ENCODE measurements at places on chromosomes 7 and 10.

- no peak for DNase-seq
These were observed 273.6 kb downstream of the PHTF2 start for GRCh38 chr7:78072201-78072590.

- DNase-seq = no peak
These were observed 37.6 kb downstream of the KCNH2 start for GRCh38 chr7:150940431-150941102.

GRCh38 chr7:91126762-91127161, 137.5 kb upstream of the FZD1 start:
- DNase-seq = no peak

GRCh38 chr7:92584953-92585352, 5.2 kb downstream of the FAM133B start:
- no peak for DNase-seq

- DNase-seq = no peak
These were observed 434 bp upstream of the PLEKHA8 start for GRCh38 chr7:30027740-30028215.

- DNase-seq = no peak
These were observed 60.0 kb upstream of the ORC5 start for GRCh38 chr7:104267701-104268368.

DNA sequence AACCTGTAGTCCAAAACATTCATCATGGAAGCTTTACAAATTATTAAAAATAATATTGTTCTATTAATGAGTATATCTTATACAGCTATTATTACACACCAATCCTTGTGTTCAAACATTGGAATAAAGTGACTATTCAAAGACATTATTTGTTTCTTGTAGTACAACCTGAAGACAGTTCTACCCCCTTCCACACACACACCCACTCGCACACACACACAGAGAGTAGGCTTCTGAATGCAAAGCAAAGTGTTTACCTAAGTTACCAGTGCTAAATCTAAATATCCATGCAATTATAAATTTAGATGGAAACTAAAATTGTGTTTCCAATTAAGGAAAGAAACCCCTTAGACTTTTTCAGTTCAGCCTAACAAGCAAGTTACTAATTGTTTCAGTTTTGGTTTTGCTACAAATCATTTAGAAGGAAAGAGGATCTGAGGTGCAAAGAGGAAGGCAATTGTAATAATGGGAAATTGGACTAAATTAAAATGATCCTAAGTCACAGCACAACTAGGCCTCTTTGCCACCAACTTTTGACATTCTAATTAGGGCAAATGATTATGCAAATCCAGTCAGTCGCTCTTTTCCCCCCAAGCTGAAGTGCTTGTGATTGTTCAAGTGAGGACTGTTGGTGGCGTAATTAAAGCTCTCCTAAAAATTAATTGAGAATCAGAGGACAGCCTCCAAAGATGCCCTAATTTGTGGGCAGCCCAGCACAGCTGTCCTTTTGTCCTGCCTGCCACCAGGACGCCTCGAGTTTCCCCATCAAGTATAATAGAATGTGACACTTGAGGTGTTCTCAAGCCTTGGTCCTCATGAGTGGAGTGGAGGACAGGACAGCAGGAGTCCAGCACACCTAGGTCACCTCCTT, 19.9 kb upstream of the ATOH7 start:
- DNase-seq = no peak

GRCh38 chr10:86321568-86321967, 45.0 kb downstream of the GRID1 start:
- no peak for DNase-seq

DNA sequence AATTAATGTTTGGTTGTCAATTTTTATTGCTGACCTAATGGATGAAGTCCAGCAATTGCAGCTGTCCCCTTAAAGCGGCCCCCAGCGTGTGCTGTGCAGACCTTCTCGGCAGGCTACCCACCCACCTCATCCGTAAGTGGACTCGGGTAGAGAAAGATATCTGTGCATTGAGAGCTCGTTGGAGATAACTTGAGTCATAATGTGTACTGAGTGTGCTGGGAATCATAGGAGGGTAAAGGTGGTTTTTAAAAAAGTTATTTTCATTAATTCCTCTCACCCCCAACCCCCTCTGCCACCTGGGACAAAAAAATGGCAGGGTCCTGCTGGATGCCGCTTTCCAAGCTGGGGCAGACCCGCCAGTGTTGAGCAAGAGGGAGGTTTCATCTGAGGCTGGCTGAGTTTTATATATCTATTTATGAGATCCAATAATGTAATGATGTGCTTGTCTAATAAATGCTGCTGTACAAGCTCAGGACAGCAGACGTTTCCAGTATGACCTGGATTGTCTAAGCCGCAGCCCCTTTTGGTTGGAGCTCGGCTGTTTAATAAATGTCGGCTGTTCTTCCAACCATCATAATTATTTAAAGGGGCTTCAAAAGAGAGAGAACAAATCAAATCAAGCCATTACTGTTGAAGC, 119.1 kb downstream of the NKX6-2 start:
- no peak for DNase-seq

DNA sequence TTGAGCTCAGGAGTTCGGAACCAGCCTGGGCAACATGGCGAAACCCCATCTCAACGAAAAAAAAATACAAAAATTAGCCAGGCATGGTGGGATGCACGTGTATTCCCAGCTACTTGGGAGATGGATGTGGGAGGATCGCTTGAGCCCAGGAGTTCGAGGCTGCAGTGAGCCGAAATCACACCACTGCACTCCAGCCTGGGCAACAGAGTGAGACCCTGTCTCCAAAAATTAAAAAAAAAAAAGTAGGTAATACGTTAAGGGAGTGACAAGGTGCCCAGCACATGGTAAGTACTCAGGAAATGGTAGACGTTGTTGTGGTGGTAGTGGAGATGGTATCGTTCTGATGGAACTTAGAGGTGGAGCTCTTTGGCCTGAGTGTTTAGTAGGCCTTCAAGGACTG, 41.0 kb upstream of the XPNPEP1 start:
- no peak for DNase-seq

- DNase-seq = no peak
These were observed 248.7 kb upstream of the SHH start for GRCh38 chr7:156060925-156061324.

DNA sequence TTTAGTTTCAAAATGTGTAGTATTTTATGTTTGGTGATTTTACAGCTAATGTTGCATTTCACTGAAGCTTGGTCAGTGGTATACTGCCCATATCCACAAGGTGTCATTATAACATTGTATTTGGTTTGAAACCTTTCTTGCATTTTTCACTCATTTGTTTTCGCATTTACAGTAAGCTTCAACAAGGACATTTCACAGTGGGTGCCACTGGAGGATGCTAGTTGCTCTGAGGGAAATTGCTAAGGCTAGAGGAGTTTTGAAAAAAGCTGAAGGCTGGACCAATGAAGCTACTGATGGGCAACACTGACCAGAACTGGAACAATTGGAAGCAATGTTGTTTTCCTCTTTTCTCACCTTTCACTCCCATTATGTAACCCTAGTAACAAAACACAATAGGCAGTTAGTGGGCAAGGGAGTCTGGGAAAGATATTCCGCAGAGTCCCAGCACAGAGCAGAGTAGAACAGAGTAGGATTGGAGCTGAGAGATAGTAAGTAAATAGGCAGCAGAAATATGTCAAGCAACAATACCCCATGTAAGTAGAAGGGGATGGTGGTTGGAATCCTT, 23.6 kb upstream of the SRI start:
- no peak for DNase-seq

DNA sequence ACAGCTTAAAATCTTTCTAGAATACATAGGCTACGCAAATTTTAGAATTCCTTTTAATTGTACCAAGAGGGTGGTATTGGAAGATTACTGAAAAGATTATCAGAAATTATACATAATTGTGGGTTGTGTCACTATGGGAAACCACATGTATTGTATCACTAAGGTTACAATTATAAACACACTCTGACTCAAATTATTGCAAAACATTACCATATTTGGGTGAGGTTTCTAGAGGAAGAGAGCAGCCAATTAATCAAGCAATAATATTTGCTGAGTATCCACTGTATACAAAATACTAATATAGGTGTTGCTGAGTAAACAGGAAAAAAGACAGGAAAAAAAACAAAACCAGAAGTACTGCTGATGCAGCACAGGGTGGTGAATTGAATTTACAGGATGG, 3.1 kb upstream of the CAPZA2 start:
- DNase-seq = no peak

GRCh38 chr10:102726274-102726673, 11.8 kb downstream of the SFXN2 start:
- no peak for DNase-seq

GRCh38 chr7:95427166-95427565, 7.7 kb downstream of the PON2 start:
- DNase-seq = no peak

- DNase-seq = no peak
These were observed 39.6 kb downstream of the STAM start for GRCh38 chr10:17683541-17683940.

- no peak for DNase-seq
These were observed 42.9 kb downstream of the CCDC3 start for GRCh38 chr10:12958546-12959110.

GRCh38 chr7:135678612-135679575, 16.6 kb downstream of the STMP1 start:
- DNase-seq = no peak

DNA sequence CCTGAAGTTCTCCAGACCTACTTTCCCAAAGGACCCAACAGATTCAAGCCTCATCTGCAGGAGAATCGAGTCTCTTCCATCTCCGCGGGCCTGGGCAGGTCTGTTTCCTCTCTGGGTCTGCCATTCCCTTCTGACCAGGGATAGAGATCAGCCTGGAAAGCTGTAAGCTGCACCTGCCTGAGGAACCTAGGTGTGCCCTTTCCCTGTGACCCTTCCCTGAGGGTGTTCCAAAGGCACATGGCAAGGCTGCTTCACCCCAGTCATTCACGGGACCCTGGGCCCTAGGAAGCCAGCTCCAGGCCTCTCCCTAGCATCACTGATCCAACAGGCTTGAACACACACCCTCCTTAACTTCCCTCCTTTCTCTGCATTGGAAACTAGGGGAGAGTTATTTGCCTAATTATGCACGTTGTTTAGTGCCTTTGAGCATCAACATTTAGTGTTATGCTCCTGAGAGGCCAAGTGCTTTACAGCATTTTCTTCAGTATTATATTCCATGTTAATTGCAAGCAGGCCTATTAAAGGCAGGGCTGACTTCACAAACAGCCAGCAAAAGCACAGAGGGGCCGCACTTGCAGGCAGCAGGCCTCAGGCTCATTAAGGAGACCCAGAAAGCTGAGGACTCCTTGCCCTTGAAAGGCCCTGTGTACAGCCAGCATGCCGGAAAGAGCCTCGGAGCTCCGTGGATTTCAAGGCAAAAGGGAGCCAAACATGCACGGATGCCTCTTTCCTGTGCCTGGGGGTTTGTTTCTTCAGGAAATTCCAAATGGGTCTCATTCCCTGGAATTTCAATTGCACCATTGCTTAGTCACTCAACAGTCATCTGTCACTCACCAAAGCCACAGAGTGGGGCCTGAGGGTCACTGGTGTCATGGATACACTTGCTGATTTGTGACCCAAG, 91.0 kb upstream of the FAM20C start:
- no peak for DNase-seq

DNA sequence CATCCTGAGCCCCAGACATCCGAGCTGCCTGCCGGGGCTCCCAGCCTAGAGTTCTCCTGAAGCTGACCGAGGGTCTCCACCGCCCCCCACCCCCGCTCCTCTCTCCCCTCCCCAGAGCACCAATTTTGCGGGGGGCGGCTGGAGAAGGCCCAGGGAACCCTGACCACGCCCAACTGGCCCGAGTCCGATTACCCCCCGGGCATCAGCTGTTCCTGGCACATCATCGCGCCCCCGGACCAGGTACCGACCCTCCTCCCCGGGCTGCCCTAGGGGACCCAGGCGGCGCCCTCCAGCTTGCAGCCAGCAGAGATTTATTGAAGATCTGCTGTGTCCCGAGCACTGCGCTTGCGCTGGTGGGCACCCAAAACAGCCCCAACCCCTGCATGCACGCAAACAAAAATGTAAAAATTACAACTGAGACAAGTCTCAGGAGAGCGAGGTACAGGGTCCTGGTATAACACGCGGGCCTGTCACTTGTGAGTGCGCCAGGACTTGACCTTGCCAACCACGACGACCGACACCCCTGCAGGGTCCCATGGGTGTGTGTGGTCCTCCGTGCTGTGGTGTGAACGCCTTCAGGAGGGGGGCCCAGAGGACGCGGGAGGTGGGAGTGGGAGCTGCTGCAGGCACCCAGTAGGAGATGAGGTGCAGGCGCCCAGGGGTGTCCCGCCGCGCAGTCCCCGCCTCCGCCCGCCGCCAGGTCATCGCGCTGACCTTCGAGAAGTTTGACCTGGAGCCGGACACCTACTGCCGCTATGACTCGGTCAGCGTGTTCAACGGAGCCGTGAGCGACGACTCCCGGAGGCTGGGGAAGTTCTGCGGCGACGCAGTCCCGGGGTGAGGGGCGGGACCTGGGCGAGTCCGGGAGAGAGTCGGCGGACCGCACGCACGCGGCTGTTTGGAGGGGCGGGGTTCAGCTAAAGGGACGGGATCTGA, 3.1 kb downstream of the PCOLCE start:
- no peak for DNase-seq

DNA sequence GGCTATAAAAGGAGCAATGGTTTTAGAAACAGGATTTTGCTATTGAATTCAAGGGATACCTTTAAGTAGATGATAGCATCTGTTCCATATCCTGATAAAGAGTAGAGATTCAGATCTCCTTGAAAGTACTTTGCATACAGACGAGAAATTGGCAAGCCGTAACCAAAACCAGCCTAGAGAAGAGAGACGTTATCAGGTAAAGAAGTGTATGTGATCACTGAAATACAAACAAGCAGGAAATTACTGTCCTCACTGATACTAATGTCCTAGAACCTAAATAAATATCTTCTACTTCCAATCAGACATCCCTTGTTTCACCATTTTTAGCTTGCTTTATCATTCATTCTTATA, 9.4 kb downstream of the PDK4 start:
- DNase-seq = no peak

DNA sequence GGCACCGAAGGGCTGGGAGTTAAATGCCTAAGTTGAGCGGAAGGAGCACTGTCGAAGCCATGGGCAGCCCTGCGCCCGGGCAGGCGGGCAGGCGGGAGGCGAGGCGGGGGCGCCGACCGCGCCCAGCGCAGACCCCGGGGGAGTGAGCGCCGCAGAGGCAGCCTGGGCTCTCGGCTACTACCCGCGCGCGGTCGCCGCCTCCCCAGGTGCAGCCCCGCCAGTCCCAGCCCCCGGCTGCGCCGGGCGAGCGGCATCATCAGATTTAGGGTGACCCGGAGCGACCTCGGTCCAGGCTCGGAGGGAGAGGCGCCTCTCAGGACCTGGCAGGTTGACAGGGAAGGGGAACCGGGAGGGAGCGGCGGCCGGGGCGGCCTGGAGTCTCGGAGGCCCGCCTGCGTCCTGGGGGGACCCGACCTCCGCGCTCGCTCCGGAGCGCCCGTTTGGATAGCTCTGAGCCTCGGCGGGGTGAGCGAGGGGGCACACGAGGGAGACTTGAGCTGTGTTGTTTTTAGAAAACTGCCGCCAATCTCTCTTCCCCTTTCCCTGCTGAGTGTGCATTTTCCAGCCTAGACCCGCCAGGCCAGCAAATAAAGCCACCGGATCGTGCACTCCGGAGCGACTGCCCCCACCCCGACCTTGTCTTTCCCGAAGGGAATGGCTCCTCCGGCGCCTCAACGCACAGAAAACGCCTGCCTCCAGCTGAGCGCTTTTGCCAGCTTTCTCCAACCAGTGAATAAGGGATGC, 2.3 kb upstream of the NRP1 start:
- DNase-seq = no peak

GRCh38 chr7:84677117-84677732, 482.6 kb upstream of the SEMA3A start:
- DNase-seq = no peak

GRCh38 chr7:115546790-115547189, 483.8 kb downstream of the TFEC start:
- DNase-seq = no peak

- DNase-seq = no peak
These were observed 188.5 kb upstream of the FERD3L start for GRCh38 chr7:19333706-19334105.

- DNase-seq = no peak
These were observed 8.1 kb upstream of the TAS2R16 start for GRCh38 chr7:123003539-123004126.
